Astrocyte of the spinal cord (primary cell): ENCODE measurements at places on chromosomes 3 and 15.

DNA sequence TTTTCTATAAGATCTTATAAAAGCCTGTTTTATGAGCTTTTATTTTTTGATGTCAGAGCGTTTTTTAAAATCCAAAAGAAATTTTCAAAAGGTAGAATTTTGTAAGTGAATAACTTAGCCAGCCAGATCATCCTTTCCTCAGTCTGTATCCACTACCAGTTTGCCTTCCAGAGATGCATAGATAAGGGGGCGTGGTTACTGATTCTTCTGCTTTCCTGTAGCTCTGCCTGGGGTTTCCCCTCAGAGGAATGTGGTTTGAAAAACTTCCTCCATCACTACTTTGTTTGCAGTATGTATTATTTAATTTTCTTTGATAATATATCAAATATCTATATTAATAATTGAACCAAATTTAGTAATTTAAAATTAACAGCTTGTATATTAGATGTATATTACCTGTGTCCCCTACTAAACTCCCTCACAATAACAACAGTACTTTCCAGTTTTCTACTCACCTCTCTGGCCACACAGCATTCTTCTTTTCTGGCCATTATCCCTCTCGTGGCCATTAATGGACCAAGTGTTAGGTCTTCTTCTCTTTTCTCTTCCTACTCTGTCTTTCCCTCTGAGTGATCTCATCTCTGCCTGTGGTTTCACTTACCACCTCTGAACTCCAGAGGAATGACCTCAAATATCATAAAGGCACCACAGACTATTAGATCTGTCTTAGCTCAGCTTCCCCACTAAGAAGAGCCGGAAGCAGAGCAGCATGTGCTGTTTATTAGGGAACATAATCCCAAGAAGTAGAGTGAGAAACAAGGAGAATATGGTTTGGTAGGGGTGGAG is 239.7 kb downstream of the UBE2E2 start:
- DNase-seq: peak; percentile 74

- peak; percentile 96 for DNase-seq
Observed at GRCh38 chr15:36358094-36358493, 221.3 kb upstream of the CDIN1 start.

DNA sequence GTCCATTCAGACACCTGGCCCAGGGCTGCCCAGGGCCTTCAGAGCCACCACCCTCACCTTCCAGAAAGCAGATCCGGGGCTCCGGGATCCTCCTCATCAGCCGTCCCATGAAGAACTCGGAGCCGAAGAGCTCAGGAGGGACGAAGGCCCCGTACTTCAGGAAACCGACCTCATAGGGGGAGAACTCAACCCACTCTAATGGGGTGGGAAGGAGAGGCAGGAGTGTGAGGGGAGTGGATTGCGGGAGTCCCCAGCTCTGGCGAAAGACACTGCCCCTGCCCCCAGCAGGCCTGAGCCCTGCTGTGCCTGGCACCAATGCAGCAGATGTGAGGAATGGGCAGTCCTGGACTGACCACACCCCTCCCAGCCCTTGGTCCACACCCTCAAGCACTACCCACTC is 22.6 kb downstream of the PLA2G4D start:
- no peak for DNase-seq

DNA sequence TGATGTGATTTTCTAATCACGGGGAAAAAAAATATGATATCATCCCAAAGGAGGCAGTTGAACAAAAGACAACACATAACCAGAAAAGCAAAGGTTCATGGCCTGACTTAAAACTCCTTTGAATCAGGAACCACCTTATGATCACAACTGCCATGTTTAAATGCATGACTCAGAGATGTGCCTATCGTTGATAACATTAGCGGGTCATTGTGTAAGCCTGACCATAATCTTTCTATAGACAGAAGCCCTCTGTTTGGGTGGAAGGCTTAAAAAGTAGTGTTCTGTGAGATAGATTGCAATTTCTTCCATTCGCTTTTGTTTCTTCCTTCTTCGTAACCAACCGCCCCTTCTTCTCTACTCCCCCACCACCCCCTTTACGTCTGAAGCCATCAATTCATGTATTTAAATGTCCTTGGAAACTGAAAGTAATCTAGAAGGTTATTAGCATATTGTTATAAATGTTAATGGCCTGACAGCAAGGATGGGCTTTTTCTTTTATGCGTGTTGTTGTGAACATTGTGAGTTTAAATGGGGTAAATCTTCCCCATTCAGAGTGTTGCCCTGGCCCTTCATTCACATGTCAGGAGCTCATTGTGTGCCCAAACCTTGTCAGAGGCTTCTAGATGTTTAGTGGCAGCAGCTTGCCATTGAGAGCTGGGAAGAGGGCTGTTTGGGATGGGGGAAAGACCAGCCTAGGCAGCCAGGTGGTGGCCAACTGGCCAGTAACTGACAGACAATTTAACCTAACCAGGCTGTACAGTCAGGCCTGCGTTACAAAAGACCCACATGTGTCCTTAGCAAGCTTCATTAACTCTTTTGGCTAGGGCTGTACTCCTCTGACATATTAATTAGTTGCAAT is 64.5 kb downstream of the EPHA3 start:
- no peak for DNase-seq

DNA sequence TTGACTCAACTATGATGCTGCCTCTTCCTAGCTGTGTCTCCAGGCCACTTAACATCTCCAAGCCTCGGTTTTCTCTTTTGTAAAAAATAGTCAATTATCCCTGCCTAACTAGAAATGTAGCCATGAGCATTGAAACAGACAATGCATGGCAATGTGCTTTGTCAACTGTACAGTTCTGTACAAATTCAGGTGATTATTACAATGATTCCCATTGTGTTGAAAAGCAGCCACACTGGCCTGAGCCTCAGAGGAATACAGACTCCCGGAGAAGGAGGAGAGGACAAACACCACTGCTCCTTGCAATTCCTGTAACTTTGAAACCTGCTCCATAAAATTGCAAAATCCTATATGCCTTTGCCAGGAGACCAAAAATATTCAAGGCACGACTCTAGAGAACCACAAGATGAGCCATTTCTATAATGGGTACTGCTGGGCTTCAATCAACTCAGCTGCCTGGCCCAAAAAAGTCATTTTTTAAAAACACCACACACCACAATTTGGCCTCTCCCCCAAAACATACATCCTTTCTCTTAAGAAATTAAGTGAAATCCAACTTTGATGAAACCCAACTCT is 28.6 kb downstream of the DAPK2 start:
- DNase-seq: peak; percentile 20

DNA sequence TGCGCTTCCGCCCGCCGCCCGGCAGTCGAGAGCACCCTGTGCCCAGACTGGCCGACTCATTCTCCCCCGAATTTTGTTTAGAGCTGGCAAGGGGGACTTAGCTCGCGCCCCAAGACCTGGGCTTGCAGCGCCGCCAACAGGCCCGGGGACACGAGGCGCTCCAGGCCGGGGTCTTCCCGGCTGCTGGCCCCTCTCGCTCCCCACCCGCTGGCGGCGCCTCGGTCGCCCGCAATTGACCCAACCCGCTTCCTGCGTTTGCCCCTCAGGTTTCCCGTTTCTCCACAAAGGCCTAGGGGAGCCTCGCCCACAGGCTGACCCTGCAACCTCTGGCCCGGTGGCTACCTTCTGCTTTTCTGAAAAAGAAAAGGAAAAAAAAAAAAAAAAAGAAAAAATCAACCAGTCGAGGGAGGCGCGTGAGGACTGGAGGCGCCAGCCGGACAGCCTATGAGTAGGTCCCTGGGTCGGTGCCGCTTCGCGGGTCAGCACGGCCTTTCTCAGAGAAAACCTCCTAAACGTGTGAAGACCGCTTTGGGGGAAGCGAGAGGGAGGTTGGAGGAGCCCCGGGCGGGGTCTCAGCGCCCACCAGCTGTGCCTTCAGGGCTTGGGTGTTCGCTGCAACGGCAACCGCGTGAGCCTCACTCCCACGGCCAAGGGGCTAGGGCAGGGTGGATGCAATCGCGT is 7.2 kb downstream of the FOXL2 start:
- no peak for DNase-seq

DNA sequence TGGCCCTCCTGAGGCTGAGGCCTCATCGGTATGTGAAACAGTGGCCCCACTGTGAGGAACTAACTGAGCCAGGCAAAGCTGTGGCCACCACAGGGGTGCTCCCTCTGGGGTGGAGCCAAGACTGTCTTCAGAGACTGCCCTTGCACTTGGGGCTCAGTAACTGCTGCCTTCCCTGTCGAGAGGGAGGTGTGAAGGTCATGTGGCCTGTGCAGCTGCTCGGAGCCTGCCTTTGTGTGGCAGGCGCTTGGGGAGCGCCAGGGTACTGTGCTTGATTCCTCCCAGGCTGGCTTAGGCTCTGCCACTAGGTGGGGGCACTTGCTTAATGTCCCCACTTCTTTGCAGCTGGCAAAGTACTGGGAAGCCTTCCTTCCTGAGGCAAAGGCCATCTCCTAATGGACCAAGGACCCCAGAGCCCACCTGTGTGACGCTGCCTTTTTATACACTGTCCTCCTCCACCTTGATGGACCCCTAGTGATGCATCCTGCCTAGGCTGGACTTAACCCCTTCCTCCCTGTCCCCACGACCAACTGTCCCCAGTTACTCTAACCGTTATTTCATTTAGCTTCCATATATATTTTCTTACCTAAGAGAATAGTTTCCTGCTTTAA is 14.2 kb upstream of the SNX22 start:
- no peak for DNase-seq

- DNase-seq: no peak
Observed at GRCh38 chr3:117657278-117657677, 947.7 kb downstream of the TUSC7 start.

DNA sequence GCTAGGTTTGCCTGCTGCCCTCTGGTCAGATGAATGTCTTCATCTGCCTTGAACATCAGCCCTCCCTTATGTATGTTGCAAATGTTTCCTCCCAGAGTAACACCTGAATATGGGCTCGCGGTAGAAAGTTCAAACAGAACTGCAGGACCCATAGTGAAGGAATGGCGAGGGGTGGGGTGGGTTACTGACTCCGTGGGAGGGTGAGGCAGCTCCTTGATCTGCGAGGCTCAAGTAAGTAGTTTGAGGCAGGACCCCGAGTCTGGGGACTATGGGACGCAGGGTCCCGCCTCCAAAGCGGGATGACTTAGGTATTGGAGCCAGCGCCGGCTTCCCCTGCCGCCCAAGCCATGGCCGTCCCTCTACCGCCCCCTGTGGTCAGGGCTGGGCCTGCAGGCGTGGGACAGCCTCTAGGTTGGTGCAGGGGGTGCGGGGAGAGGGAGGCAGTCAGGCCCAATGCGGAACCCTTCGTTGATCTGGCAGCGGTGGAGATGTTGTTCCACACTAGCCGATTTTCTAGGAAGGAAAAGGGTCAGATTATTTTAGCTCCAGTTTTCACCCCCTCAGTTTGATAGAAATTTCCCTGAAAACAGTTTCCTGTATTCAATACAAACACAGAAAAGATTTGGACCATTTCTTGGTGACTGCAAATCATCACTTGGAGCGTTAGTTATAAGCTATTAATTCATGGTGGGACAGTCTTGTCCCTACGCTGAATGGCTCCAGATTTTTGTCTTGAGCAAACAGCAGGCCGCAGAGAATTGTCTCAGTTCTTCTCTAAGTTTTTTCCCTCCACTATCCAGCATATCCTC is 72.3 kb downstream of the CORO2B start:
- DNase-seq: no peak

DNA sequence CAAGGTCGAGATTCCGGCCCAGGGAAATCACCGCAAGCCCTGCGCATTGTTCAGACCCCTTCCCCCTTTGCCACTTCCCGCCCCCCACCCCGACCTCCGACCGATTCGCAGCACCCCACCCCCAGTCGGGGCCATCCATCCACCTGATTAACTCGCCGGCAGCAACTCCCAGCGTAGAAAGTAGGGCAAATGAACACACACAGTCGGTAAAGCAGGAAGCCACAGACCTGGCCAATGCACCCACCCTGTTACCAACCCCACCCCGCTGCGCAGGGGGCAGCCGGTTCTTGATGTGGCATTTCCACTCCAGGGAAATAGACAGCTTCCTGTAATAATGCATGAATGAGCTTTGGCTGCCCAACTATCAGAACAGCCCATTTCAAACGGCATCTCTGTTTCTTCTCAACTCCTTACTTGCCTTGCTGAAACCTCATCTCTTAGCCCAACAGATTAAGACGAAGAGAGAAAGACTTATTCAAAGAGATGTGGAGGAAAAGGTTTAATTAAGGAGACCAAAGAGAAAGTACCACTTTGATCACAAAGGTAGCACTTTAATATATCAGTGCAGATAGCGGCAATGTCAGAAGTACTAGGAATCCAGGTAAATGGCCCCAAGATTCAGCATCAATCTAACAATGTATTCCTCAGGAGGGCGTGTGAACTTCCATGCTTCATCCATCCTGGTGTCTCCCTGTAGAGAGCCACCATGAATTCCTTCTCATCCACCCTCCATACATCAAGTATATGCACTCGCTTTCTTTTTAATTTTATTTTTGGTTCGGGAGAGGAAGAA is 1.9 kb downstream of the TNIK start:
- no peak for DNase-seq

DNA sequence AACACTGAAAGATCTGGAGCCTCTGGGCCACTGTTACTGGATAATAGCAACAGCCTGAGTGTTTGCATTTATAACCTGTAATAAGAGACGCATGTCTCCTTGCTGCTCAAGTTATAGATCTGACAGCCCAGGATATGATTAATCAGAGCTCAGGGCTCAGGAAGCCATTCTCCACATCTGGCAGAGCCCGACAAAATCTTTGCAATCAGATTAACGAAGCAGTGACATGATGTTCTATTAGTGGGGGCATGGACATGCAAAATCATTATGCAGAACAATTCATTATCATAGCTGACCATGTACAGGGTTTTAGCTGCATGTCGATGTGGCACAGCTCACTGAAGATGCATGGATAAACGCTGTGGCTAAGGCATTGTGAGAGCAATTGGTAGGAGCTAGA is 730.3 kb downstream of the ZNF385D start:
- no peak for DNase-seq

- DNase-seq: peak; percentile 50
Observed at GRCh38 chr3:143628971-143629370, 219.3 kb downstream of the SLC9A9 start.

- DNase-seq: no peak
Observed at GRCh38 chr3:46858456-46858855, 4.8 kb downstream of the MYL3 start.

GRCh38 chr3:134407239-134407625 is 33.0 kb upstream of the AMOTL2 start:
- DNase-seq: no peak

DNA sequence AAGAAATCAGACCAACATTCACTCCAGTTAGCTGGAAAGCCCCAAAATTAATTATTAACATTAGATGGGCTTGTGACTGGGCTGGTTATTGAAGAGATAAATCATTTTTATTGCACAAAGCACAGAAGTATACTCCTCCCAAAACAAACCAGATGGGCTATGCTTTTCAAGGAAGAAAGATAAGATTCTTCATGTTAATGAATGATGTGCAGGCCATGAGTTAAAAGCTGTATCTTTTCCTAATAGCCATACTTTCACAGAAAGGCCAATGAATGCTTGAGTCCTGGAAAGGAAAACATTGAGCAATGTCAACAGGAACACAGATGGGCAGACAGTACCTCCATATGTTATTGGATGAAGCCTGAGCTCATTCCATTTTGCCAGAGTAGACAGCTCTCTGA is 55.4 kb downstream of the OCA2 start:
- no peak for DNase-seq

GRCh38 chr15:28975766-28976179 is 90.0 kb downstream of the APBA2 start:
- peak; percentile 59 for DNase-seq
